IPS-NIHi11 (cell line): ENCODE measurements at places on chromosomes 12 and 14.

DNA sequence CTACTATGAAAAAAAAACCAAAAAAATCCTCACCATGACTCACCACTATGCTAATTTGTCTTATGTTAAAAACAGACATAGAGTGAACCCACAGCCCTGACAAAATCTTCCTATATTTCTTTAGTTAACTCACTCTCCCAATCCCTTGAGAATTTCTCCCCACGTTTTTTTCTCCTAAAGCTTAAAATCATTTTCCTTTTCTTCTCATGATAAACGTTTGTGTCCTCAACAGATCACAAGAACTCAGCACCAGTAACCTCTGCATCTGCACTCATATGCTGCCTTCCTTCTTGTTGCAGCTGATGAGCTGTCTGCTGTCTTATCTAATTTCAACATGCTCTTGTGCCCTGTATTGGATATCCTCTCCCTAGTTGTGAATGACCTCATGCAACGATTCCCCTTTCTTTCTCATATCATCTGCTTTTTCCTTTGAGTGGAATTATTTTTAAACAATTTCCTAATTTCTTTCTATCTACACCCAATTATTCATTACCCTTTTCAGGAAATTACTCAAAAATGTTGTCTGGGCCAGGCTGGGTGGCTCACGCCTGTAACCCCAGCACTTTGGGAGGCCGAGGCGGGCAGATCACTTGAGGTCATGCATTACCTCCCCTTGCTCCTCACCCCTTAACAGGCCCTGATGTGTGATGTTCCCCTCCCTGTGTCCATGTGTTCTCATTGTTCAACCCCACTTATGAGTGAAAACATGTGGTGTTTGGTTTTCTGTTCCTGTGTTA is 427.5 kb upstream of the MGAT4C start:
- DNase-seq = no peak

GRCh38 chr14:55450124-55450523 is 9.7 kb upstream of the TBPL2 start:
- DNase-seq = no peak

DNA sequence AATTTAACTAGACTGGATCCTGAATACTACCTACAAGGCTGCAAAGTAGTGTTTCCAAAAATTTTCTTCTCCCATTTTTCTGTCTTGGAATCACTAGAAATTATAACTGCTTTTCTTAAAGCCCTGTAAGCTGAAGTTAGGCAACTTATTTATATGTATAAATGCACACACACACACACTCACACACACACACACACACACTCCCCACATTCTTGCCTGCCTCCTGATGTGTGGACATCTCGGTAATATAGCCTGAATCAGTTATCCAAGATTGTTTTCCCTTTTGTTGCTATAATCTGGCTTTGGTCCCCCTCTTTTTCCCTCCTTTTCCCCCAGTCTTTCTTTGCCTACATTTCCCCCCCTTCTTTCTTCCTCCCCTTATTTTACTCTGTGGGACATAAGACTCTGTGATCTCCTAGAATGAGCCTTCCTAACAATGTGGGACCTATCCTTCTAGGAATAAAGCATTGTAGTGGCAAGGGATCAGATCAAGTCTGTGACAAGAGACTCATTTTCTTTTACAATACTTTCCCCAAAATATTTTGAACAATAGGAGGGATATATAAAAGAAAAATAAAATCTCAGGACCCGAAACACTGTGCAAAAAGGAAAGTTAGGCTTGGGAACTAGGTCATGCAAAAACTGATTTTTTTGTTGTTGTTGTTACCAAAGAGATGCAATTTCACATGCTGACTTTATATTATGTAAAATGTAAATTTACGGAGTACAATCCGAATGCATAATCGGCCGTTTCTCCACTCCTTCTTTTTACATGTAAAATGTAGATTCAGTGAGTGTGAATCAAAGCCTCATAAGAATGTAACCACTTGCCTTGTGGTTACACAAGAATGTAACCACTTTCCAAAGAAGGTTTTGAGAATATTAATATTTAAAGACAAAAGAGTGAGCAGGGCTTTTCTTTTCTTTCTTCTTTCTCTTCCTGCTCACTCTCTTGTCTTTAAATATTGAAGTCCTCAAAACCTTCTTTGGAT is 26.3 kb upstream of the CD69 start:
- no peak for DNase-seq

DNA sequence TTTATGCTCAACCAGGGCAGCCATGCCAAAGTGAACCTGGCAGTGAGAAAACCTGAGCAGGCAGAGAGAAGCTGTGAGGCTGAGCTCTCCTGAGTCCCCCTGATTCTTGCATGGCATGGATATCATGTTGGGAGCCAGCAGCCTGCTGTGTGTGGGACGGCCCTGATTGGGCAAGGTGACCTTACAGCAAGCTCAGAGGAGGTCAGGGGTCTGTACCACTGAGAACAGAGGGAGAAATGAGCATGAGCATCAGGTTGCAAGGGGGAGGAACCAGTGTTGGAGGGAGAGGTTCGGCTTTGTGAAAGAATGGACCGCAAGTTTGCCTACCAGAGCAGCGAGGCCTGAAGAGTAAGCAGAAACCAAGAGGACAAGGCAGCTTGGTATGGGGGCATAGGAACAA is 59.1 kb upstream of the PTGR2 start:
- peak; percentile 33 for DNase-seq

DNA sequence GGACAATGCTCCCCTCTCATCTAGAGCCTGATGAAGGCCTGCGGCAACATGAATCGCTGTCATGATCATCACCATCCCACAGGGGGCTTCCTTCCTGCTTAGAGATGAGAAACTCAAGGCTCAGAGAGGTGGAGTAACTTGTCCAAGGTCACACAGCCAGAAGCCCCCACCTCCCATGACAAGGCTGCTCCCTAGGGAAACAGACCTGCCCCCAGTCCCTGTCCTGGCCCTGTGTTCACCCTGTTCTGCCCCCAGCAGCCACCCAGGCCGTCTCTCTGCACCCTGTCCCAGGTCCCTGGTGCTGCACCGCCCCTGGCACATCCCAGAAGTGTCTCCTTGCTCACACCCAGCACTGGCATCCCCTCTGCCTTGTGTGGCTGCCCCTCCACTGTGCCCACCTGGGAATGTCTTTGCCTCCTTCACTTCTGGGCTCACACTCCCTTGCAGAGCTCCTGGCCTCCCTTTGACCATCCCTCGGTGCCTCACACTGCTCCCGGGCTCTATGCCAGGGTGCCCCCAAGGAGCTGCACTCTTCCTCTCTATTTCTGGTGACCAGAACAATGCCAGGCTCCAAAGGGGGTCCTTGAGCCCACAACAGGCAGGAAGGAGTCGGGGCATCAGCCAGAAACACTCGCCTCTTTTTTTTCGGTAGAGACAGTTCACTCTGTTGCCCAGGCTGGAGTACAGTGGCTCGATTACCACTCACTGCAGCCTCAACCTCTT is 70.5 kb downstream of the BCL11B start:
- DNase-seq = peak; percentile 45

DNA sequence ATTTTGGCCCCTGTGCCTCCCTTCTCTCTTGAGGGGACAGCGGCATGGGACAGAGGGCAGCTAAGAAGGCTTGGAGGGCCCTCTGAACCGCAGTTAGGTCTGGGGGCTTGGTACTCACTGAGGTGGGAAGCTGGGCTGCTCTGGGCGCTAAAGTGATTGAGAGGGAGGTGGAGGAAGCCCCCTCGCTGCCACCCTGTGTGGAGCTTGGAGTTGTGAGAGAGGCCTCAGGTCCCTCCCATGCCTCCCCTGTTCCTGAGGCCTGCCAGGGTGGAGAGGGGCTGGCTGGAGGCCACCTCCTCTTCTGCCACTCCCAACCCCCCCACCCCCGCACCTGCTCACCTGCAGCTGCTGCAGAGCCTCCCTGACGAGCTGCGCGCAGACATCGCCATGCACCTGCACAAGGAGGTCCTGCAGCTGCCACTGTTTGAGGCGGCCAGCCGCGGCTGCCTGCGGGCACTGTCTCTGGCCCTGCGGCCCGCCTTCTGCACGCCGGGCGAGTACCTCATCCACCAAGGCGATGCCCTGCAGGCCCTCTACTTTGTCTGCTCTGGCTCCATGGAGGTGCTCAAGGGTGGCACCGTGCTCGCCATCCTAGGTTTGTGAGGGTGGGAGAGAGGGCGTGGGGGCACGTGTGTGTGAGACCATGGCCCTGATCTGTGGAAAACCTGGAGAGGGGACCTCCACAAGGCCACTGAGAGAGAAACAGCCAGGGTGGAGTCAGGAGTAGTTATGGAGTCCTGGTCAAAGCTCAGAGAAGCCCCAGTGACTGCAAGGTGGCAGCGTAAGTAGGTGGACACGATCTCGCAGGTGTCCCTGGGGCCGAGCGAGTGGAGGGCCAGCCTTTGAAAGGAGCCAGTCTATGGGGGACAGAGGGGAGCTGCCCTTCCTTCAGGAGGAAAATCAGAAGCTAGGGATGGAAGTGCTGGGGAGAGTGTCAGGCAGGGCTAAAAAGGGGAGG is 11.2 kb downstream of the KCNH3 start:
- DNase-seq = no peak

GRCh38 chr12:22228022-22228875 is 106.3 kb downstream of the ST8SIA1 start:
- no peak for DNase-seq

DNA sequence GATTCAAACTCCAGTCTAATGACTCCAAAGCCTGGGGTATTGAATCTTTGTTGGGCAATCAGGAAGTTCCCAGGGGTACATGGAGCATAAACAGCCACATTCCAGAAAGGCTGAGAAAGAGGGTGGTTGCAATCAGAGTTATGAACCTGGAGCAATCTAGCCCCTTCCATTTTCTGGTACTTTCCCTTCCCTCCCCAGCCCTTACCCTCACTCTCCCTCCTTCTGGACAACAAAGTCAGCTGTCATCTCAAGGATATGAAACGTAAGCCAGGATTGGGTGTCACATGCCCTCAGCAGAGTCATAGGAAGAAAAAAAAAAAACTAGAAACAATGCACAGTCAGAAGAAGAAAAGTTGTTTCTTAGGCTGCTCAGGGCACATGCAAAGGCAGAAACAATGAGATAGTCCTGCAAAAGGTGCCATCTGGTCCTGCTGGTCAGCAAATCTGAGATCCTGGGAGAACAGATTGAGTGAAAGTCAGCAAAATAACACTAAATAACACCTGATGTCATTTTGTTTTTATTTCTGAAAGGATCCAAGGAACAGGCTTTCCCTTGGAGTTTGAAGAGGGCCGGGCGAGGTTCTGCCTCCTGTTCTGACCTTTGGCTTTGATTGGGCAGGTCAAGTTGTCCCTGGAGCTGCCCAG is 27.1 kb downstream of the TMEM229B start:
- no peak for DNase-seq

DNA sequence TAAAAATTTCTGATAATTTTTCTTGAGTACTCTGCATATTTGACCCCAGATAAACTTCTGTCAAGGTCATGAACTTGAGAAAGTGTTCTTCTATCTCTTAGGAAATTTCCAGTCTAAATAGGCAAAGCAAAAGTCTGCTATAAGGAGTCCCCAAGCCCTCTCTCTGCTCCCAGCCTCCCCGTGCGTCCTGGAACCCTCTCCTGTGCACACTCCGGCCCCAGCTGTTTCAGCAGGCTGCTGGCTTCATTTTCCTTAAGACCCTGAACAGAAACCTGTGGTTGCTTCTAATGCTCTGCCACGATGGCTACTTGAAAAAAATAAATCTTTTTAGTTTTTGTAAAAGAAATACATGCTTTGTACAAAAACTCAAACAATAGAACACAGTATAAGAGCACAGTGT is 14.7 kb downstream of the KRT2 start:
- no peak for DNase-seq

DNA sequence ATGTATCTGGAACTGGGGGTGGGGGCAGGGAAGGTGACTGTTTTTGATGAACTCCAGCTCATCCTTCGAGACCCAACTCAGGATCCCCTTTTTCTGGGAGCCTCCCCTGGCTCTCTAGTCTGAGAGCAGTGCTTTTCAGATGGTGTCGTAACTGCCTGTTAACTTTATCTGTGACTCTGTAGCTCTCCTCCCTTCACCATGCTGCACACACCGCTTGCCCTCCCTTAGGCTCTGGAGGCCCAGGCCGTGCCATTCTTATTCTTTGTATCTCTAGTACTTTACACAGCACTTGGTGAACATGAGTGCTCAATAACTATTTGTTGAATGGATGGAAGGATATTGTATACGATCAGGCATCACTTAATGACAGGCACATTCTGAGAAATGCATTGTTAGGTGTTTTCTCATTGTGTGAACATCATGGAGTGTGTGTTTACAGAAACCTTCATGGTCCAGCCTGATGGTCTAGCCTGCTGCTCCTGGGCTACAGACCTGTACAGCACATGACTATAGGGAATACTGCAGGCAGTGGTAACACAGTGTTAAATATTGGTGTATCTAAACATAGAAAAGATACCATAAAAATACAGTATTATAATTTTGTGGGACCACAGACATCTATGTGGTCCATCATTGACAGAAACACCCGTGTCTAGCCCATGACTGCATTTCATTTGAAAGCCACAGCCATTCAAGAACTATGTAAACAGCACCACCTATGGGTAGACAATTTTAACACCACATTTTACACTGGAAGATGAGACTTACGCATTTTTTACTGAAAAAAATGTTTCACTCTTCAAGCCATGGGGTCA is 91.8 kb downstream of the EML1 start:
- peak; percentile 57 for DNase-seq

DNA sequence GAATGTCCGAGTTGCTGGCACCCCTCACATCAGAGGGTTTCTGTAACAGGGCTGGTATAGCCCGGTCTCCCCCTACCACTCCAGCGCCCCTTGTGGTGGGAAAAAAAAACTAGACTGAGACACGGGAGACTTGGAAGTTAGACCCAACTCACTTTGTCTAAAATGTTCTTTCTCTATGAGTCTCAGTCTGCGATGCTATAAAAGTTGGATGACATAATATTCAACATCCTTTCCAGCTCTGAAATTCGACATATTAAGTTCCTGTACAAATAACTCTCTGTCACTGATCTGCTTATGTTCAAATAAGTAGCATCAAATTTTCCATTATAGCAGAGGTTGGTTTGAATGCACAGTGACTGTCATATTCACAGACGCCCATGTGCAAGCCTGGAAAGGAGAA is 25.7 kb upstream of the TC2N start:
- peak; percentile 80 for DNase-seq

GRCh38 chr12:118357257-118358007 is 15.3 kb downstream of the TAOK3 start:
- DNase-seq = no peak

DNA sequence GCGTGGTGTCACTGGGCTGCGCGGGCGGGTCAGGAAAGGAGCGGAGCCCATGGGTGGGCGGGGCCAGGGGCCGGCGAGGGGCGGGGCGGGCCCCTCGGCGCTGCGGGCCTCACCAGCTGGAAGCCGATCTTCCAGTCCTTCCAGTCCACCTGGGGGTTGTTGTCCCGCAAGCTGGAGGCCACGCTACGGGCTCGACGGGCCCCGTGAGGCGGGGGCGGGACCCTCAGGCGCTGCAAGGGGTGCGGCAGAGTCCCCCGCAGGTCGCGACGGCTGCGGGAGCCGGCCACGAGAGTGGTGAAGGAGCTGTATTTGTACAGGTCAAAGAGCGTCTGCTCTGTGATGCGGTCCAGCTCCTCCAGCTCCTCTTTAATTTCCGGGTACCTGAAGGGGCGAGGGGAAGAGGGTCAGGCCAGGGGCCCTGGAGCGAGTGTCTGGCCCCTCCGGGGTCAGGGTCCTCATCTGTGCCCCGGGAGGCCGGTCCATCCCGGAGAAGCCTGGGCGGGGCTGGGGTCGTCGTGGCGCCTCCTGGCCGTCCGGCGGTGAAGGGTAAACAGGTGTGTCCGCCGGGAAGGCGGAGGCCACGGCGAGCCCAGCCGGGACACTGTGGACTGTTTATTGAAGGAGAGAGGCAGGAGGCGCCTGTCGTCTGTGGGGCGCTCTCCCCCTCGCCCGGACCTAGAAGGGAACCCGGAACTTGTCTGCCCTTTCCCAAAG is 11.9 kb downstream of the SCNN1A start:
- DNase-seq = peak; percentile 98

GRCh38 chr12:66753810-66754209 is 74.9 kb upstream of the GRIP1 start:
- no peak for DNase-seq
